Pons (tissue), 1 donor: ENCODE measurements at places on chromosomes 12 and 14.

- DNase-seq, result no peak
These were observed 34.1 kb upstream of the NEDD1 start for GRCh38 chr12:96872961-96873360.

DNA sequence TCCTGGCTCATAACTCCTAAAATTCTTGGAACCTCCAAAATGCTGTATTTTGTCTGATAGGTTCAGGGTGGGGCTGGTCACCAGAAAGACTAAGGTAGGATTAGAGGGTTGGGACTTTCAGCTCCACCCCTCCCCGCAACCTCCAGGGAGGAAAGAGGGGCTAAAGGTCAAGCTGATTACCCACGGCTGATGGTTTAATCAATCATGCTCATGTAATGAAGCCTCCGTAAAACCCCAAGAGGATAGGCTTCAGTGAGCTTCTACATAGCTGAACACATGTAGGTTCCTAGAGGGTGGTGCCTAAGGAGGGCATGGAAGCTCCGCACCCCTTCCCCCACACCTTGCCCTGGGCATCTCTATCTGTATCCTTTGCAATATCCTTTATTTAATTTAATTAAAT, 60.0 kb downstream of the DGLUCY start:
- no peak for DNase-seq

- peak; percentile 58 for DNase-seq
These were observed 88.5 kb downstream of the GXYLT1 start for GRCh38 chr12:42056130-42056529.

DNA sequence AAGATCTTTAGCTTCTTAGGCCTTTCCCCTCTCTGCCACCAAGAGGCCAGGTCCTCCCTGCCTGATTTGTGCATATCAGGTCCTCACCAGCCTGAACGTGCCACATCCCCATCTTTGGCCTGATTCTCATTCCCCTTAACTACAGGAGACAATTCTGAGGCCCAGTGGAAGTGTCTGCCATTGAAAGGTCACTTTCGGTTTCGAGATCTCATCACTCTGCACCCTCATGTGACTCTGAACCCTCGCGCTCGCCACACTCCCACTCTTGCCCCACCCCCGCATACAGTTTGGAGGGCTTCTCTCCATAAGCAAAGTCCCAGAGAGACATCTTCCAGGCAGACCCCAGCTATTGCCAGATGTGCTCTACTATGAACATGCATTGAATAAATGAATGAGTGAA, 189.0 kb downstream of the NTF3 start:
- DNase-seq, result no peak

DNA sequence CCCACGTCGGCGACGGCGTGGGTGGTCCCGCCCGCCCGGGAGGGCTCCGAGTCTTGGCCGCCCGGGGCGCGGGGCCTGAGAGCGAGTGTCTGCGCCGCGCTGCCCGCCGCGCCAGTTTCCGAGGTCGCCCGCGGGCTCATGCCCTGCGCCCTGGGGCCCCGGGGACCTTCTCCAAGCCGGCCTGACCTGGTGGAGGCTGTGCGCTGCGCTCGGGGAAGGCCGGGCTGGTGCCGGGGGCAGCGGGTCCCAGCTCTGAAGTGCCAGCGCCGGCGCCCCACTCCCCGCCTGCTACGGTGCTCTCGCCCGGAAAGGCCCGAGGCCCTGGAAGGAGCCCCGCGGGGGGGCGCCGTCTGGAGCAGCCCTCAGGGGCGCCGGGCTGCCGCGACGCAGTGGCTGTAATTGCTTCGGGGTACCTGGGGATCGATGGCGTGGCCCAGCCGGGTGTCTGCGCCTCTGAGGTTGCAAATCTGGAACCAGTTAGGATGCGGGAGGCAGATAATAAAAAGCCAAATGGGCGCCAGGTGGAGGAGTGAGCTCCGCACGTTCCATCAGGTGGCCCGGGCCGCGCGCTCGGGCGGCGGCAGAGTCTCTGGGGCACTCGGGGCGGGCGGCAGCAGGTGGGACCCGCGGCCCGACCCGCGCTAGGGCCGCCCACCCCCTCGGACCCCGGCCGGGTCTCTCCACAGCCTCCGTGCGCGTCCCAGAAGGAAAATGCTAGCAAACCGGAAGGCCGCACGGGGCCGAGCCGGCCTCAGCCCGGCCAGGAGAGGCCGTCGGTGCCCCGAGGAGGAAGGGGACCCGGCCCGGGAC, 102.3 kb upstream of the DIO3 start:
- DNase-seq, result no peak

GRCh38 chr14:101110729-101111619, 207.5 kb upstream of the RTL1 start:
- DNase-seq, result no peak

GRCh38 chr12:54051874-54052437, 1.7 kb upstream of the HOXC4 start:
- no peak for DNase-seq

DNA sequence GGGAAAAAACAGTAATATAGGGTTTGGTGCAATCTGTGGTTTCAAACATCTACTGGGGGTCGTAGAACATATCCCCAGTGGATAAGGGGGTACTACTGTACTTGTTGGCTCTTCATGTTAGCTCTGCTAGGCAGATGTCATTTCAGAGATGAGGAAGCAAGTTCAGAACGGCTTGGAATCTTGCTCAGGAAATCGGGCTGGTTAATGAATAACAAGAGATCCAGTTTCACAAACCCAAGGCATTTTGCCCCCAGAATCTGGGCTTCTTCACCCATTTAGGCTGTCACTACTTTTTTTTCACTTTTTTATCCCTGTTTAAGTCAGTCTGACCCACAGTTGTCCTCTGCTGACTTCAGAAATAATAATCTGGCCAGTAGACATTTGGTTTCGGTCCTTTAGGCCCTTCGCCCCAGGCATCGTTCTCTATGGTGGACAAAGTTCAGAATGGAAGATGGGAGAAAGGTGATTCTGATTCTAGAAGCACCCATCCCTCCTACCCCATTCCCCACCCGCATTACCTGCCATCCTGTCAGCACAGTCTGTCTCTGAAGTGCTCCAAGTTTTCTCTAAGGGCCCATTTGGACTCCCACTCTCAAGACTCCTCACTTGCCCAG, 4.5 kb downstream of the SUOX start:
- no peak for DNase-seq

DNA sequence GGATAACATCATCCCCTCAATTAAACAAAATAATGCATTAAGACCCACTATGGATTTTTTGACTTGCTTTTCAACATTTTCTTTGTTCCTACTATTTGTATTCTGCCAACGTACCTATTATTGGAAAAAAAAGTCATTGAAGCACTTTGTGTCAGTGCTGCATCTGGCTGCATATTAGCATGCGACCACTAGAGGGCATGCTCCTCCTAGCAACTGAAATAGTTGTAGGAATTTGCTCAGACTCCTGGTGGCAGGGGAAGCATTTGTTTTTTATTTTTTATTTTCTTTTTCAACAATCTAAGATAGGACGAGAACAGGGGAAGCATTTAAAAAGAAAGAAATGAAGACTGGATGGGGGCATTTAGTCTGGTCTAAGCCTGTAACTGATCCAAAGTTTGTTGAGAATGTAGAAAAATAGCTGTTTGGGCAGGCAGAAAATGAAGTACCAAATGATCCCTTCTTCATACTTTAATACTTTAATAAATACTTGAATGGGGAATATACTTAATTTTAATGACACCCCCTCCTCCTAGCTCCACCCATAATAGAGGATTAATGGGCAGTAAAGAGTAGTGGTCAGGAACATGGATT, 14.5 kb upstream of the CLEC4A start:
- peak; percentile 87 for DNase-seq

- DNase-seq, result peak; percentile 64
These were observed 122.0 kb upstream of the ATXN7L3B start for GRCh38 chr12:74415633-74416032.

DNA sequence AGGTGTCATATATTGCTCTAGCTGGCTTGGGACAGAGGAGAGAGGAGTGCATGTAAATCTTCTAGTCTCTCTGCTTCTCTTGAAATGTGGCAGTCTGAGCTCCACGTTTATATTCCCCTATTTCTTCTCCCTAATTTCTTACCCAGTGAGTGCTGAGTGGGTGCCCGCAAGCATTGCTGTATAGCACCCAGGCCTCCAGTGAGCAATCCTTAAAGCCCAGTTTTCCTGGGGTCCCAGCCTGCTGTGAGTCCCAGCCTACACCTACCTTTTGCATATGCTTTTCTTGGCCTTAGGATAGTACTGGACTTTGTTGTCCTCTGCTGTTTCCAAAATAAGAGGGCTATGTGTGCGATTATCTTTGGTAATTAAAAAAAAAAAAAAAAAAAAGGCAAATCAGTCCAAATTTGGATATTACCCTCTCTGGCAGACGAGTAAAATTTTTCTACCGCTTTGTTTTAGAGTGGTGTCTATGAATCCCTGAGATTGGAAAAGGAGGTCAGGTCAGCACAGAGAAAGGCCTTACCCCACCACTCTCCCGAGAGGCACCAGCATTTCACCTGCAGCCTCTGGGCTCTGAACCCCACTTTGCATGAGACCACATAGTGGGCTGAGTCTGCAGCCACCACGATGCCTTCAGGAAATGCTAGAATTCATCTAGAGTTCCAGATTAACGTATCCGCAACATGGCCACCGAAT, 1.1 kb downstream of the MGST1 start:
- no peak for DNase-seq

DNA sequence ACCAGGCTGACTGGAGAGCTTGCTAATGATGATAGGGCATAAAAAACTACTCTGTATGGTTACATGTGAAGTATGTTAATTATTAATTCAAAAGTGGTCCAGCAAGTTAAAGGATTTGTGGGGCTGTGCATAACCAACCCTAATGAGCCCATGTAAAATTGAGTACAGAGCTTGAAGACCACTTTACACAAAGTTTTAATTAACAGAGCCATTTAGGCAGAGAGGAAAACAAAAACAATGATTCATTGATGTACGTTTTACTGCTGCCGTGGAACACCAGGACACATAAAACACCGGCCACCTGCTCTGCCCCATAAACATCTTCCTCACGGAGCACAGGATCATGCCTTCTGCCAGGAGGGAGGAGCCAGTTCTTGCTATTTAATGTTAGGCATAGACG, 83.5 kb downstream of the RIMBP2 start:
- DNase-seq, result no peak

GRCh38 chr12:107513636-107514400, 171.8 kb upstream of the PWP1 start:
- no peak for DNase-seq

DNA sequence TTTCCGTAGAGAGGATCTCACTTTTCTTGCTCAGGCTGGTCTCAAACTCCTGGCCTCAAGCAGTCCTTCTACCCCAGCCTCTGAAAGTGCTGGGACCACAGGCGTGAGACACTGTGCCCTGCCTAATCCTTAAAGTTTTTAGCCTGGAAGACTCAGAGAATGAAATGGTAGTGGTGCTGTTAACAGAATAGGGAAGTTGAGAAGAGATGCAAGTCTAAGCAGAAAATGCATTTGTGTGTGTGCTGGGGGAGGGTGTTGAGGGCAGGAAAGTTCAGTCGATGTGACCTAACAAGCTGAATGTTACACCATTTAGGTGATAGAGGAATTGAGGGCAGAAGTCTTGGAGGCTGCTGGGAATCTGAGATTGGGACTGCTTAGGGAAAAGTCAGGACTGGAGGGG, 6.9 kb upstream of the TUBA1A start:
- DNase-seq, result peak; percentile 53

GRCh38 chr14:63656194-63656593, 14.5 kb upstream of the WDR89 start:
- DNase-seq, result no peak

- DNase-seq, result no peak
These were observed 104.2 kb upstream of the MAP1LC3B2 start for GRCh38 chr12:116454950-116455447.

GRCh38 chr12:111048991-111049390, 128.6 kb upstream of the MYL2 start:
- no peak for DNase-seq

- no peak for DNase-seq
These were observed 18.0 kb upstream of the CATSPERB start for GRCh38 chr14:91749868-91750267.

- no peak for DNase-seq
These were observed 219.2 kb downstream of the TMEM121 start for GRCh38 chr14:105745433-105746123.

DNA sequence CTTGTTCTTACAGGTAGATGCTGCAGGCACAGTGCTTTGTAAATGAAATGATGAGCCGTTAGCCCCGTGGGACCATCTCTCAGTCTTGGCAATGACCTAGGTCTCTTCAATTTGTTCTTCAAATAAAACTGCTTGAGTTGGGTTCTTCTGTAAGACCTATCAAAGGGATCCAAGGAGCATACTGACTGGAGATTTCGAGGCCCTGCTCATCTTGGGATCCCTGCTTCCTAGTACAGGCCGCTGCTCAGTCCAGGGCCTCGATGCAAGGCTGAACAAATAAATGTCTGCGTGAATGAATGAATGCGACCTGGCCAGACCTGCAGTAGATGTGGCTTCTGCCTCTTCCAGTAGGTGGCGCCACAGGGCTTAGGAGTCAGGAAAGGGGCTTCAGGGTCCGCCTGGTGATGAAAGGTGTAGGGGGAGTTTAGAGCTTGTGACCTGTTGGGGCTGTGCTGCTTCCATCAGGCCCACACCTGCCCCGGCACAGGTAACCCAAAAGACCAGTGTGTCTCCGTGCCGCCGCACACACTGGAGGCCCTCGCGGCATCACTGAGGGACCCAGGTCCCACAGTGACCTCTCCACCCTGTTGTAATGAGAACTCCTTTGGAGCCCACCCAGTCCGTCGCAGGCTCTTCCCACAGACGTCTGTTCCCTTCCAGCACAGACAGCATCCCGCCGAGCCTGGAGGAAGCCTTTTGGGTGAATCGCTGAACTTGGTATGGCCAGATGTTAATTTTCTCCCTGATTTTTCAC, 4.4 kb downstream of the CACNA1C start:
- DNase-seq, result peak; percentile 37
